ENCODE measurements at places on chromosomes 7 and 10.

GRCh38 chr10:37566332-37566731 lies 291.1 kb downstream of the ZNF248 start:
- DNase-seq, result no peak

- DNase-seq, result no peak
Observed at GRCh38 chr7:69762821-69763352, 164.6 kb downstream of the AUTS2 start.

DNA sequence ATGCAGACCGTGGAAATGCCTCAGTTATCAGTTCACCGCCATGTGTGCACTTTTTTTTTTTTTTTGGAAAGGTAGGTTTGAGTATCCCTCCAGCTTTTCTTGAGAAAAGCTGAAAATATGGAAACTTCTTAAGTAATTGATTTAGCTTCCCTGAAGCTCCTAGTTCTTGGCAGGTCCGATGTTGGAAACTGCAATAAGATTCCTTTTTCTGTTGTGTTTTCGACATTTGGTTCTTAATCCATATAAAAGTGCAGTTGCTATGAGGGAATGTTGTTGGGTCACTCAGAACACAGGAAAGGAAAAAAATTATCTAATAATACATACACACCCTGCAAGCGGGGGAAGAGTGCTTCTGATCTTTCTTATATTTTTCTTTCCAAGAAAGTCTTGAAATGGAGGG lies 665.2 kb downstream of the INHBA start:
- DNase-seq, result no peak

DNA sequence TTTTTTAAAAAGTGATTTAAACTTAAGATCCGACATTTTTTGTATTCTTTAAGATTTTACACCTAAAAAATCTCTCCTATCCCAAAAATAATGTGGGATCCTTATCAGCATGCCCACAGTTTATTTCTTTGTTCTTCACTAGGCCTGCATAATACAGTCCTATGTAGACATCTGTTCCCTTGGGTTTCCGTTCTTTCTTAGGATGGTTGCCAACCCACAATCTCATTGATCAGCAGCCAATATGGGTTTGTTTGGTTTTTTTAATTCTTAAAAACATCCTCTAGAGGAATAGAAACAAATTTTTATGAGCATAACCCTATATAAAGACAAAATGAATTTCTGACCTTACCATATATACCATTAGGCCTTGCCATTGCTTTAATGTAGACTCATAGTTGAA lies 8.4 kb upstream of the HBP1 start:
- no peak for DNase-seq

GRCh38 chr7:134293002-134293740 lies 23.6 kb downstream of the SLC35B4 start:
- no peak for DNase-seq

DNA sequence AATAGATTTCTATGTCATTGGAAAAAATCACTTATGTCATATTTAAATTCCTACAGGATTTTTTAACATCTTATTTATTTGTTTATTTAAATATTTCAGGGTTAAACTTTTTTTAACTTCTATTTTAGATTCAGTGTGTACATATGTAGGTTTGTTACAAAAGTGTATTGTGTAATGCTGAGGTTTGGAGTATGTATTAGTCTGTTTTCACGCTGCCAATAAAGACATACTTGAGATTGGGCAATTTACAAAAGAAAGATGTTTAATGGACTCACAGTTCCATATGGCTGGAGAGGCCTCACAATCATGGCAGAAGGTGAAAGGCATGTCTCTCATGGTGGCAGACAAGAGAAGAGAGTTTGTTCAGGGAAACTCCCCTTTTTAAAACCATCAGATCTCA lies 65.4 kb downstream of the MGAM2 start:
- no peak for DNase-seq

DNA sequence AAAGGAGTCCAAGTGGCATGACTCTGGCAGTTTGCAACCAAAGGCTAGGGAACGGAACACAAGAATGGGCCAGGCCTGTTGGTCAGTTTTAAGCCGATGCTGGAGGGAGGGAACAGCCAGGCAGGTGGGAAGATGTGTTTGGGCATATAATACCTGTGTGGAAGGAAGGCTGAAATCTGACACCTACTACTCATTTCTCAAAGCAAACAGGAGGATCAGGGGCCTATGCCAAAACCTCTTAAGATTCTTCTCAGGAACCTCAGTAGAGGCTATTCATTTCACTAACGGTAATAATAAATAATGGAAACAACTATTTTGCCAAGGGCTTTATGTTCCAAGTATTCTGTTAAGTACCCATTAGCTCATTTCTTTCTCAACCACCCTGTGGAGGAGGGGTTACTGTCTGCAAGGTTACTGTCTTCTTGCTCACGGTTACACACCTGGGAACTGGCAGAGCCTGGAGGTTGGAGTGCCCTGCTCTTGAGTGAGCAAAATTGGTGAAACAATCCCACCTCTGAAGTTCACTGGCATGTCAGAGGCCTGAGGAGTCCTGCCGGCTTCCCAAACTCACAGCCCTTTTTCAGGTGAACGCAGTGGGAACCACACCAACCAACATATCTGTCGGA lies 35.5 kb downstream of the GOT1 start:
- no peak for DNase-seq

DNA sequence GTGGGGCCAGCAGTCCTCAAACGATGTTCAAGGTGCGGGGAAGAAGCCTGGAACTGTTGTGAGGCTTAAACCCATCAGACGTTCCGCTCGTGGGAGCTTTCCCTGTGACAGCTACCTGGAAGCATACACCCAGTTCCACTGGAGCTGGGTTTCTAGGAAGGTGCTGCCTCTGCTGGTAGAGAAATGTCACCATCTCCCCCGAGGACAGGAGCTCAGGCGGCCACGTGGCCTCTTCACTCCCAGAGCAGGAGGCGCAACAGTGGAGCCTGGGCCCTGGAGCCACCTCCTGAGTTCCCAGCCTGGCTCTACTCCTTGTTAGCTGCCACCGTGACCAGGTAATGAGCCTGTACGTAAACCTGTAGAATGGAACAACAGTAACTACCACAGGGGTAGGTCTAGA lies 156.1 kb downstream of the ADARB2 start:
- DNase-seq, result no peak

- no peak for DNase-seq
Observed at GRCh38 chr10:26655746-26656145, 41.8 kb upstream of the PDSS1 start.

- DNase-seq, result no peak
Observed at GRCh38 chr7:17447728-17448478, 149.5 kb downstream of the AHR start.

- DNase-seq, result peak; percentile 91
Observed at GRCh38 chr7:2157473-2158279, 75.1 kb downstream of the MAD1L1 start.

DNA sequence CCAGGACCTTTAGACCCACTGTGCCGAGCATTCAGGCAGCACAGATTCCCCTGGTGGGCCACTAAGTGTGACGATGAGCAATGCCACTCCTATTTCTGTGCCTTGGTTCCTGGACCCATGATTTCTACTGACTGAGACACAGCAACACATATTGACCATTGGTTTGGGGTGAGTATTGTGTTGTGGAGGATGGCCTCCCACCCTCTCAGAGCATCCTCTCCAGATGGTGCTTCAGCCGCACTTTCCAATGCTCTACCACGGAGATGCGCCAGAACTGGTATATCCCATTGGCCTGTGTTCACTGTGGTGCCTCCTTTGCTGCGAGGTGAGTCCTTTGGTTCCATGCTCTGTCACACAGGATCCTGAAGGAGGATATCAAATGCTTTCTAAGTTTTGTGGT lies 10.1 kb upstream of the GDF10 start:
- DNase-seq, result no peak

DNA sequence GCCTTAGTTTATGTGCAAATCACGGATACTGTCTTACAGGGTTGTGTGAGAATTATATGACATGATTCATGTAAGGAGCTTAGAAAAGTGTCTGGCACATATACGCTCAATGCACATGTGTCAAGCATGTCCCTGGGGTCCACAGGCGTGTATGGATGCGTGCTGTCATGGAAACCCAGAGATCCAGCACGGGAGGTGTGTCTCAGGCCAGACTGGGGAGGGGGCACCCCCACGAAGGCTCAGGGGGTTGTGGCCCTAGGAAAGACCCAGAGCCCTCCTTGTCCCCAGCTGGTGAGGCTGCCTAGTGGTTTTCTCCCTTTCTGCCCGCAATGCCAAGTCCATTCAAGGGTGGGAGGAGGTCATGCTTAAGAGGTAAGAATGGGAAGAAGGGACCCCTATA lies 9.1 kb downstream of the BTBD16 start:
- no peak for DNase-seq

DNA sequence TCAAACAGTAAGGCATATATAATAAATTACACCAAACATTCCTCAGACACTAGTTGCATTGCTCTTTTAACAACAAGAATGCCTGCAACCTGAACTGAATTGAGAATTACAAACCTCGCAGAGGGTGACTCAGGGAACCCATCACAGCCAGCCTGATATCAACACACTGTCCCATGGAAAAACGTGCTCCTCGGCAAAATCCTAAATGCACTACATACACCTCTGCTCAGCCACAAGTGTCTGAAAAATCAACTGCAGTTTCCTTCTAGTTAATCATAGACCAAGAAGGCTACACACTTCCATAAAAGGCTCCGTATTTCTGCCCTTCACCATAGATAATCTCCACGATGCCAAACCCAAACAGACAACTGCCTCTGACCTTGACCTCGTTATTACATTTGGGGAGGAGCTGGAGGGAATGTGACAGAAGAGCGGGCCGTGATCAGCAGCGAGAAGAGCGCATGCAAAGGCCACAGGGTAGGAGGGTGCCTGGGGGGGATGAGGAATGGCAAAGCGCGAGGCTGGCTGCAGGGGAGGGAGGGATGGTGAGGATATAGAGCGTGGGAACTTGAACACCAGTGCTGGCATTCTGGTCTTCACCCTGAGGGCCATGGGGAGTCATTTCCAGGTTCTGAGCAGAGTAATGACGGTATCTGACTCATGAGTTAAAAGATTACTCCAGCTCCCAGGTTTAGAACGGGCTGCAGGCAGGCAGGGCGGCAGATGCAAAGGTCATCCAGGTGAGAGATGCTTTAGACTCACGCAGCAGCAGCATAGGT lies 201.9 kb upstream of the FRMD4A start:
- peak; percentile 7 for DNase-seq

DNA sequence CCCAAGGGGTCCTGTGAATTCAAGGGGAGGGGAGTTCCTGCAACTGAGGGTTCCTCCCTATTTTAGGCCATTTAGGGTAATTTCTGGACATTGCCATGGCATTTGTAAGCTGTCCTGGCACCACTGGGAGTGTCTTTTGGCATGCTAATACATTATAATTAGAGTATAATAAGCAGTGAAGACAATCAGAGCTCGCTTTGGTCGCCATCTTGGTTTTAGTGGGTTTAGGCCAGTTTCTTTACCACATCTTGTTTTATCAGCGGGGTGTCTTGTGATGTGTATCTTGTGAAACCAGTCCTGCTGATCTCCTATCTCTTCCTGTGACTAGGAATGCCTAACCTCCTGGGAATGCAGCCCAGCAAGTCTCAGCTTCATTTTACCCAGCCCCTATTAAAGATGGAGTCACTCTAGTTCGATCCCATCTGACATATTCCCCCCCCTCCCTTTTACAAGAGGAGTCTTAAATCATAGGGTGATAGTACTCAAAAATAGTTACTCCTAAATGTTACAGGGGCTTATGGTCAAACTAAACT lies 43.2 kb downstream of the SVOPL start:
- DNase-seq, result no peak

DNA sequence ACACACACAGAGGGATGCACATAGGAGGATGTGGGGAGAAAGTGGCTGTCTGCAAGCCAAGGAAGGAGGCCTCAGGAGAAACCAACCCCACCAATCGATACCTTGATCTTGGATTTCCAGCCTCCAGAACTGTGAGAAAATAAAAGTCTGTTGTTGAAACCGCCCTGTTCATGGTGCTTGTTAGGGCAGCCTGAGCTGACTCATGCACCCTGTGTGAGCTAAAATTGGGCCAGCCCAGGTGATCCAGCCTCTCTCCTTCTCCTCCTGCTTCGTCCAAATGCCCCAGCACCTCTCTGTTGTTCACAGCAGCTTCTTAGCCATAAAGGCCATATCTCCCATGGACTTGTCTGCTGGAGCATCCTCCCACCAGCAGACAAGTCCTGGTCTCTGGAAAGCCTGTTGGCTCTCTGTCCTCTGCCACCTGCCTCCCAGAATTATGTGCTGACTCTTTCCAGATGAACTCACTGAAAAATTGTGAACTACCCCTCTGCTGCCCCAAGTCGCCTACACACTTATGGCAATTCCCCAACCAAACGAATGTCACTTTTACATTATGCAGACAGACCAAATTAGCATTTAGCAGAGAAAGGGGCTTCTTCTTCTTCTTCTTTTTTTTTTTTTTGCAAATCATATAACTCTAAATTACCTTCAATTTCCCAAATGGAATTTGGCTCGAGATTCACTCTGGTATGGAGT lies 30.2 kb upstream of the CARD11 start:
- no peak for DNase-seq

- no peak for DNase-seq
Observed at GRCh38 chr7:143410521-143411004, 1.9 kb upstream of the EPHA1 start.

GRCh38 chr10:81722399-81722798 lies 152.6 kb upstream of the NRG3 start:
- DNase-seq, result no peak

DNA sequence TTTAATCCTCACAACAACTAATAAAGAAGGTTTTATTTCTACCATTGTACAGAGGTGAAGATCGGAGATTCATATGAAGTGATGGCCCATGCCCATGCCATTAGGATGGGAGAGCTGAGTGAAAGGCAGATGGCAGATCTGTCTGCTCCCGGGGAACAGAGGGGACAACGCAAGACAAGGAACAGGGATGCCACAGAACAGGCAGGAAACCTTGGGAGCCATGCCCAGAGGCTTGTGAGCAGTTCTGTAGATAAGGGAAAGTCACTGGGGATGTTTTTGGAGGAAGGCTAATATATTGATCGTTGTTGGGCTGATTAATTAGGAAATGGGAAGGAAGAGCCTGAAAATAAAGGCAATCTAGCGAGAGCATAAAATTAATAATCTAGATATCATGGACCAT lies 73.1 kb upstream of the ITGB1 start:
- no peak for DNase-seq

GRCh38 chr10:75465450-75465827 lies 34.0 kb downstream of the LRMDA start:
- DNase-seq, result no peak

GRCh38 chr7:1942243-1942940 lies 272.3 kb downstream of the ELFN1 start:
- DNase-seq, result no peak

DNA sequence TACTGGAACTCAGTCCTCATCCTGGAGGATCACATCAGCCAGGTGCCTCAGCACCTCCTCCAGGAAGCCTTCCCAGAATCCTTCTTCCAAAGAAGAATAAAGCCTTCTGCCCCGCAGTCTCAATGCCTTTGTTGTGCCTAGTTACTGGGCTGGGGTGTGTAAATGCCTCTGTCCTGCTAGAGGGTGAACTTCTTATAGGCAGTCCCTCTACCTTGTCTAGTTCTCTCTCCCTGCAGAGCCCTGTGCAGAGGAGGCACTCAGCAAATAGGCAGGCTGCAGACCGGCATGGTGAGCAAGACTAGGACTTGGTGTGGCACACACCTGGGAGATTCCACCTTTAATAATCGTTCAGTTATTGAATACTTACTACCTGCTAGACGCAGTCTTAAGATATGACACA lies 104.7 kb upstream of the PCBD1 start:
- DNase-seq, result no peak

GRCh38 chr10:44607116-44607515 lies 222.2 kb upstream of the CXCL12 start:
- no peak for DNase-seq
